ENCODE measurements at places on chromosomes 6 and 20. TPM values are rescaled to one million over a fixed set of nuclear protein-coding genes. Genes with fewer than 3 reads are reported as not detected.
A peak's percentile ranks its signal among the peaks of the same experiment; 100 is the strongest.

The MMS22L gene
- polyA plus RNA-seq, result 1.0 TPM

The NFKBIE gene
- 17.0 TPM for polyA plus RNA-seq

The BANF2 gene
- not detected for polyA plus RNA-seq

The LKAAEAR1 gene
- 1.2 TPM for polyA plus RNA-seq

DNA sequence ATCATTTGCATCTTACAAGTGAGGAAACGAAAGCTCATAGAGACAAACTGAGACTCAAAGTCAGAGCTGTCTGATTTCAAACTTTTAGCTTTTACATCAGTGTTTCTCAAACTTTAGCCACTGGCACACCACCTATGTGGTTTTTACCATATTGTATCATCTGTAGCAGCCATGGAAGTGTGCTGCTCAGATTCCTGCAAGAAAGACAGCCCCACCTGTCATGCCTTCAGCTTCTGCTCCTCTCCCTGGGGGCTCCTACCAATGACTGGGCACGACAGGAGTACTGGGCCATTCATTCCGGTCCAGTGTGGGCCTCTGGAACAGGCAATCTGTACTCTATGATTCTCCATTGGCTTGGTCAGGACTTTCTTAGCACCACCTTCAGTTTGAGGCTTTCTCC lies 87.0 kb downstream of the BCAS1 start:
- no peak for DNase-seq

GRCh38 chr6:124330197-124330596 lies 526.5 kb downstream of the NKAIN2 start:
- DNase-seq, result no peak

DNA sequence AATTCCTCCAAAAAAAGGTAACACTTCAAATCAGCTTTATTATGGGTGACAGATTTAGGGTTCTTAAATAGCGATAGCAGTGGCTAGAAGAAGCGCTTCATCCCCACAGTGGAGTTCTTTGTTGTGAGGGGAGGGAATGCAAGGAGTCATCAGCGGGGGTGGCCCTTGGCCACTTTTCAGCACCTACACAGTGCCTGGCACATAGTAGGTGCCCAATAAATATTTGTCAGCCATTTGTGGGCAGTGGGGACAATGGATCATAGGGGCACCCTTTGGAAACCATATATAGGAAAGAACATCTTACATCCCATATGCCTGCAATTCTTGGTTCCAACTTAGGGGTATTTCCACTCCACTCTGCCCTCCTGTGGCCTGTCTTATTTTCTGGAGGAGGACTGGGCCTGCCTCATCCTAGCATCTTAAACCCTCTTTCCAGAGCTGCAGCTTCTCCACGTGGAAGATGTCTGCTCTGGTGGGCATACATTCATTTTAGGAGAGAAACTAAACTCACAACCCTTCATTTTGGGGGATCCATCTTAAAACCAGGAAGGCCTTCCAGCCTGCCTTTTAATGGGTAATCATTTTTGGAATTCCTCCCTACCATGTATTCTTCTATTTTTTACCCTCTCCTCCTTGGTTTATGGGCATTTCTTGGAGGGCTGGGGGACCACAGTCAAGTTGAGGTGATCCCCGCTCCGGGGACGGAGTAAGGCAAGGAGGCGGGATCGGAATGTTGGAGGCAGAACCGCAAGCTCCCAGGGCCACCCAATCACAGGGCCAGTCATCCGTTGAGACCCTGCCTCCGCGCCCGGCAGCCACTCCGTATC lies 2.6 kb upstream of the GPSM3 start:
- DNase-seq, result peak; percentile 53

GRCh38 chr20:18259730-18260129 lies 28.6 kb upstream of the ZNF133 start:
- no peak for DNase-seq

- DNase-seq, result no peak
These were observed 125.1 kb upstream of the SOX4 start for GRCh38 chr6:21468461-21468860.

DNA sequence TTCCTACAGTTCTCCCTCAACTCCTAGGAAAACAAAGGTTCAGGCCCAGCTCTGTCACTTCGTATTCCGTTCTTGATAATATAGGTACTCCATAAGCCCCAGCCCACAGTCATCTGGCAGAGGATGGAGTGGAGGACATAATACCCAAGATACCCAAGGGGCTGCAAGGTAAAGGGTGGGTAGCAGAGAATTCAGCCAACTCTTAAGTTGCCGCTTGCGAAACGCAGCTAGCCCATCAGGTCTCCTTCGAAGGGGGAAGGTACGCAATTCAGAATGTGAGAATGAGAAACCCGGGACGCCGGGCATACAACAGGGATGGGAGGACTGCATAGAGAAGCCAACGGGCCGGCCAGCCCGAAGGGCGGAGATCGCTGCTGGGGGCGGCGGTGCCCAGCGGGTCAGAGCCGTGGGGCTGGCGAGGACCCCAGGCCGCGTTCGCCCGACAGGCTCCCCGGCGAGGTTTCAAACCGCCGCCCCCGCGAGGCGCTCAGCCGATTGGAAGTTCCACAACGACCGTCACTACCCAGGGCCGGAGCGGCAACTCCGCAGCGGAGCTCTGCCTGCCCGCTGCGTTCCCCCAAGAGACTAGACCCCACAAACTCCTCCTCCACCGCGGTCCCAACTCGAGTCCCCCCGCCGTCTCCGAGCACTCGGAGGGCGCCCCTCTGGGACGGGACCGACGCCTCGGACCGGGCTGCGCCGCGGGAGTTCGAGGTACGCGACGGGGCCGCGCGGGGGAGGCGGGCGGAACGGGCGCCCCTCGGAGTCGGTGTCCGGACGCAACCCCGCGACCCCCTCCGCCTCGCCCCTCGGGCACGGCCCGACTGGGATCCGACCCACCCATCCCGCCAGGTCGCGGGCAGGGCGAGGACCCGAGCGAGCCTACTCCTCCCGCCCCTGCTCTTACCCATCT lies 911 bp downstream of the CDK19 start:
- peak; percentile 52 for DNase-seq

DNA sequence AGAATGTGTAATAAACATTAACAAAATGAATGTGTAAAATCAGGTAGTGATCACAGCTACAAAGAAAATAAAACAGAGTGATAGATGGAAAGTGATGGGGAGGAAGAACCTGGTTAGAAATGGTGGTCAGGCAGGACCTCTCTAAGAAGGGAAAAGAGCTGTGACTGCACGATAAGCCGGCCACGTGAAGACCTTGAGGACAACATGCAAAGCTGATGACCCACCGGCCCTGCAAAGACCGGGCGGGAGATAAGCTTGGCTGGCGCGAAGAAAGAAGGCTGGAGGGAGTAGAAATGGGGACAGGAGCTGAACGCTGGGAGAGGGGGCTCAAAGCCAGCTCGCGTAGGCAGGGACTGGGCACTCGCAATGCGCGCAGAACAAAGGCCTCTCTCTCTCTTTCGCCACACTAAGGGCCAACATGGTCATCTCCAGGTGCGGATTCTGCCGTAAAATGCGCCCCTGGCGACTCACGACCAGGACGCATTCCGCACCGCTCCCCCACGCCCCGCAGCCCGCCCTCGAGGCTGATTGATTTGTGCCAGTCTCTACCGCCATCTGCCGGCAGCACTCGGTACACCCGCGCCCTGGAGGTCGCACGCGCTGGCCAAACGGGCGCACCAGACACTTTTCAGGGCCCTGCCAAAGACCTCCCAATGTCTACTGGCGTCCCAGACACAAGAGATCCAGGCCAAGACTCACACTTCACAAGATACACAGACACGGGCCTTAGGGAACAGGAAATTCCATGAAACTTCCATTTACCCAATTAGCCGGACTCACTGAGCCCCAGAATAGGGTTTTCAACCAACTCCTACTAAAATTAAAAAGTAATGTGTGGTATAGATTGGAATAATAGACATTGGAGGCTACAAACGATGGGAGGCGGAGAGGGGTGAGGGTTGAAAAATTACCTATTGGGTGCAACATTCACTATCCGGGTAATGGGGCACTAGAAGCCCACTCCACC lies 9.4 kb downstream of the DEFB132 start:
- peak; percentile 90 for DNase-seq

DNA sequence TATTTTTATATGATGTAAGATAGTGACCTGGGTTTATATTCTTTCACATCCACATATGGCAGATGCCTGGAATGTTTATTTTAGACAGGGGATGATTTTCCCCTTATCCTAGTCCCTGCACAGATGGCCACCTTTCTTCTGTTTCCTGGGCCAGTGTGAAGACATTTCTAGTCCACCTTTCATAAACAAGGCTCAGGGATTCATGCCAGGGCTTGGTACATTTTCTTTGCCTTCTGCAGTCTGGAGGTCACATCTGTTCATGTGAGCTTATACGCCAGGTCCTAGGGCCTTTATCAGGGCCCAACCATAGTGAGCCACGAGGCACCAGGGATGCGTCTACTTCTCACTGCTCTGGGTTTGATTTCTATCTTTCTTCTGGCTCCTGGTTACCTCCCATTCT lies 38.0 kb upstream of the ERVFRD-1 start:
- DNase-seq, result no peak

DNA sequence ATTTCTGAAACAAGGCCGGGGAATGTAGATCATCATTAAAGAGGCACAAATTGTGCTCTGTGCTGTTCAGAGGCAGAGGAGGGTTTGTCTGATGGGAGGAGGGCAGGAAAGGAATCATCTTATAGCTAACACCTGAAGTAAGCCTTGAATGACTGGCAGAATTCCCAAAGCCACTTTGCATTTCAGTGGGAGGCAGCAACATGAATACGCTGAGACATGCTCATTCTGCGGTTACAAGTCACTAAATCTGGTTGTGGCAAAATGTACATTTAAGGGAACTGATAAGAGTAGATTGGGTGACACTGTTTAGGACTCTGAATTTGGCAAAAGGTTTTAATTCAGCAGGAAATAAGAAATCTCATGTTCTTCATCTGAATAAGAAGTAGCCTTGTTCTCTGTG lies 4.4 kb upstream of the COL19A1 start:
- no peak for DNase-seq

- DNase-seq, result no peak
These were observed 423.8 kb upstream of the ADGRB3 start for GRCh38 chr6:68211242-68211795.

DNA sequence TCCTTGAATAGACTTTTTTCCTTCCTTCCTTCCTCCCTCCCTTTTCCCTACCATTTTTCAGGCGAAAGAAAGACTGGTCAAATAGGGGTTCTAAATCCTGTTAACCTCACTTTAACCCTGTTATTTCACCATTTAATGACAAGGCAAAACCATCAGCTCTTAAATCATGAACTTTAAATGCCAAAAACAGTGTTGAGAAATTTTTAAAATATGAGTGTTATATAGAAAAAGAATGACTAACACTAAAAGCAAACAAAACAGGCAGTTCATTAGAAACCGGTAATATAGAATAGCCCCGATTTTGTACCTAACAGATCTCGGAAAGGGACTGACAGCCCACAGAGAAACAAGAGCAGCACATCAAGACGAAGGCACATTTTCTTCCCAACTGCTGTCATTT lies 57.4 kb upstream of the CEP85L start:
- DNase-seq, result no peak

DNA sequence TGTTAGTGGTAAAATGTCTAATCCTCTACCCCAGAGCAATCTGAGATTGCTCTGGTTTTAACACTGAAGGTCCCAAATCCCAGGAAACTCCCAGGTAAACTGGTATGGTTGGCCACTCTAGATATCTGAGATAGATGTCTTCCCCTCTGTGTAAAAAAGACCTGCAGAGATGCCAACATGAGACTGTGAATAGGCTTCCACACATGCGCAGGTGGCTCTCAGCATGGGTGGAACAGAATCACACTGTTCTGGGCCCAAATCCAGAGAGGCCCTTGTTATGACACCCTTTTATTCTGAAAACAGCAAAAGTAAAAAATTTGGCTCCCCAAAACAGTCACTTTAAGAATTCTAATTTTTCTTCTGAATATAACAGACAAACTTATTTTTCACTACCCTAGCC lies 88.7 kb upstream of the BMP5 start:
- no peak for DNase-seq

DNA sequence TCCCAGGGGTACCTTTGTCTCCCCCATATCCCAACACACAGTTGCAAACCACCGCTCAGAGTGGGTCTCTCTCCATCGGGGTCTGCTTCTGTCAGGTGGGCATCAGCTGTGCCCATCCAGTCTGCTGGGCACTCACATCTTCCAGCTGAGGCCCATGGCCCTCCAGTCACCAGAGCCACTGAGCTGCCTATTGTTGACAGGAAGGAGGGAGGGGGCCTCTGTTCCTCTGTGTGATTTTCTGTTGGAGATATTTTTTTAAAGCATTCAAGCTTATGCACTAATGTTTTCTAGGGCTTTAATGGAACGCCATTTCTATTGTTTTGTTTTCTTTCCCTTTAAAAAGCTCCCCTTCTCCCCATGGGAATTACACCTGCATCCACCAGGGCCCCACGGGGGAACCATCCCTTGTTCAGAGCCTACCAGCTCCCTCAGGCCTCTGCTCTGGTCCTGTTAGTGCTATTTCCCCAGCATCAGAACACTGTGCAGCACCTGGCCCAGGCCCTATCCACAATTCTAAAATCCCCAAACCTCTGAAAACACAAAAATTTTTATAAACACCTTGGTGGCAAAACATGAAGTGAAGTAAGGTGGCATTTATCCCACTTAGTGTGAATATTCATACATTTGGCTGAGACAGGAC lies 326.2 kb downstream of the CD83 start:
- DNase-seq, result no peak

DNA sequence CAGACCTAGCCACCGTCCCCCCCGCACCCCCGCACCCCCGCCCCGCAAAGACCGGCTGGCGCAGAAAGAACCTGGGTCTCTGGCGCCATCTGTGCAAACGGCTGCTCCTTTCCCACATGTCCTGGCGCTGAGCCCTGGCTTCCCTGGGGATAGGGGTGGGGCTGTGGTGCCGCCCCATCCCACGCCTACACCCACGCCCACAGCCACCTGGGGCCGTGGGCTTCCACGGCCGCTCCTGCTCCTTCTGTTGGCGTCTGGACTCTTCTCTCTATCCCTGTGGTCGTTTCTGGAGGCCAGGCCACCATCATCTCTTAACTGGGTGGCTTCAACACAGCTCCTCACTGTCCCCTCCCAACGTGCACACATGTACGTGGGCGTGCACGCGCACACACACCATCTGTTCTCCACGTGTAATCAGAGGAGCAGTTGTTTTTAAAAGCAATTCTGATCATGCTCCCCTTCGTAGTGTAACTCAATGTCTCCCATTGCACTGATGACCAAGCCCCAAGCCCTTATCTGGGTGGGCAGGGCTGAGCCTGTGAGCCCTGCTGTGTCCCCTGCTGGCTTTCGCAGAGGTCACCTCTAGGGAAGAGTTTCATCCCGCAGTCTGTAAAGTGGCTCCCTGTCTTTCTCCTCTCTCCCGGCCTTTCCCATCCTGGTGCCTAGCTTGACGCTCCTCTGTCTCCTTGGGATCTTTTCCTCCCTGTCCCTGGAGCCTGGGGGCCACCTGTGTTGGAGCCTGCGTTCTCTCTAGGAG lies 31.9 kb upstream of the FAM83D start:
- no peak for DNase-seq
